ENCODE measurements at places on chromosomes 12 and 14.
A peak's percentile ranks its signal among the peaks of the same experiment; 100 is the strongest.

DNA sequence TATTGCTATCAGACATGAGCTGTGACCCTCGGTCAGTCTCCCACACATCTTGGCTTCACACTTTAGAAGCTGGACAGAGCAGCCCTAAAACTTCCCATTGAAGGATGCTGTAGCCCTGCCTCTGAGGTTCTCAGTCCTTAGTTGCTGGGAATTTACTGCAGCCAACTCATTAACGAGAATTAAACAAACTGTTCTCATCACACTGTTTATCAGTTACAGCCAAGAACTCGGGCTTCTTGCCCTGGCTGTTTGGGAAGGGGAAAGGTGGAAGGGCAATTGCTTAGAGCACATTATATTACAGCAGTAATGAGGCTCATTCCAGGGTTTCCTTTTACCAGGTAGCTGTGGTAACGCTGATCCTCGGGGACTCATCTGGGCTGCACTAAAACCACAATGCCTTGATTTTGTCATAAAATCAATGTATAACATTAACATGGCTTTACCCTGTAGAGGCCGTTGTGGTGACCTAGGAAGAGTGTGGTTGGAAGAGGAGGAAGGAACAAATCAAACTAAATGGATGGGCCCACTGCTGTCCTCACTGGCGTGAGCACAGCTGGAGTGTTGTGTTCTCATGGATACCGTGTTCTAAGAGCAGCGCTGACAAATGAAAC lies 87.1 kb downstream of the GPR135 start:
- DNase-seq = no peak

DNA sequence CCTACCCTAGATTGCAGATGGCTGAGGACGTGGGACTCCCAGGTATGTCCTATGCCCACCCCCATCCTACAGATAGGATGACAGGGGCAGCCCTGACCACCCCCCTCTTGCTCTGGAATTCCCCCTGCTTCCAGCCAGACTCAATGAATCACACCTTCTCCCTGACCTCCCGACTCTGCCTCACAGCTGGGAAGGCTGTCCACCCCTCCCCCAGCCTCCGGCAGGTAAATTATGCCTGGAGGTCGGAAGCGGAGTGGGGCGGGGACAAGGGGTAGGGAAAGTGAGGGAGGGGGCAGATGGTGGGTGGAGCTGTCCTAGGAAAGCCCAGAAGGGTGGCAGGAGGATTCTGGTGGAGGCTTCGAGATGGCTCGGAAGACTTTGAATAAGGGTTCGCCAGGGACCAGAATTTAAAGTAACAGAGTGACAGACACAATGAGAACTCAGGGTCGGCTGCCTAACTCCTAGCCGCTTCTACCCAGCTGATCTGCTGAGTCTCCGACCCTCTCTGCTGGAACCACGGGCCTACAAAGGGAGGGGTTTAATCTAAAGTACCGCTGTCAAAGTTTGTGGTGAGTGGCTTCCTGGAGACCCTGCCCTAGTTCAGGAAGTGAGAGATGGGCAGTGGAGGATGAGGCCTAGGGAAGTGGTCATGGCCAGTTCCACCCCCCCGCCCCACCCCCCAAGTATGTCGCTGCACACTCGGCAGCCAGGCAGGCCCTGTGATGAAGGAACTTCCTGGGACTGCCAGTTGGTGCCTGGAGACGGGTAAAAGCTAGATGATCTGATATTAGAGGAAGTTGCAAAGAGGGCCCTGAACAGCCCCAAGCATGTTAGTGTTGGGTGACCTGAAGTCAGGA lies 4.2 kb downstream of the PLEKHG3 start:
- DNase-seq = peak; percentile 95

GRCh38 chr12:50661300-50662115 lies 102.4 kb upstream of the ATF1 start:
- no peak for DNase-seq

GRCh38 chr12:43722621-43723020 lies 36.0 kb downstream of the PUS7L start:
- no peak for DNase-seq

DNA sequence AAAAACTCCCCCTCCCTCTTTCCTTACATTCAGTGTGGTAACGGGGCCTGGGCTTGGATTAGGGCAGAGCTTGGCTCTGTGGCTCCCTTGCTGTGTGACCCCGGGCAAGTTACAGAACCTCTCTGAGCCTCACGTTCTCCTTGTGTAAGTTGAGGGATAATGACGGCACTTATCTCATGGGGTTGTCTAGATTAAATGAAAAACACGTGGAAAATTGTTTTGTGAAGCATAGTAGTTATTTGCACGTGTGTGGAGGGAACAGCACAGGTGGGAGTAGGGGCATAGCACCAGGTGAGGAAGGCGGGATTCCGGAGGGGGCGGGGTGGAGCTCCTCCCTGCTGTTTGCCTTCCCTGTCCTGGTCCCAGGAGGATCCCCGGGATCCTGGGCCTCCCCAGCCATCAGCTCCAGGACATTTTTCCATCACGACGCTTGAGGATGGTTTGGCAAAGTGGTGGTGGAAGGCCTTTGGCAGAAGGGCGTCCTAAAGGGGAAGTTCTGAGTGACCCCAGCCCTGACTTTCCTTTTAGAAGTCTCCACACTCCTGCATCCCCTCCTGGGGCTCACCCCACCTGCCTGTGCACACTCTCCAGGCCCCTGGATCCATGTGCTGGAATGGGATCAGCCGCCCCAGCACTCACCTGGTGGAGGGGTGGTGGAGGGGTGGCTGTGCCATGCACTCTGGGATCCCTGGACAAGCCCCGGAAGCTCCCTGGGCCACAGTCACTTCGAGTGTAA lies 22.7 kb downstream of the LRTM2 start:
- DNase-seq = no peak

- no peak for DNase-seq
Observed at GRCh38 chr14:55381040-55381439, 30.6 kb downstream of the ATG14 start.

DNA sequence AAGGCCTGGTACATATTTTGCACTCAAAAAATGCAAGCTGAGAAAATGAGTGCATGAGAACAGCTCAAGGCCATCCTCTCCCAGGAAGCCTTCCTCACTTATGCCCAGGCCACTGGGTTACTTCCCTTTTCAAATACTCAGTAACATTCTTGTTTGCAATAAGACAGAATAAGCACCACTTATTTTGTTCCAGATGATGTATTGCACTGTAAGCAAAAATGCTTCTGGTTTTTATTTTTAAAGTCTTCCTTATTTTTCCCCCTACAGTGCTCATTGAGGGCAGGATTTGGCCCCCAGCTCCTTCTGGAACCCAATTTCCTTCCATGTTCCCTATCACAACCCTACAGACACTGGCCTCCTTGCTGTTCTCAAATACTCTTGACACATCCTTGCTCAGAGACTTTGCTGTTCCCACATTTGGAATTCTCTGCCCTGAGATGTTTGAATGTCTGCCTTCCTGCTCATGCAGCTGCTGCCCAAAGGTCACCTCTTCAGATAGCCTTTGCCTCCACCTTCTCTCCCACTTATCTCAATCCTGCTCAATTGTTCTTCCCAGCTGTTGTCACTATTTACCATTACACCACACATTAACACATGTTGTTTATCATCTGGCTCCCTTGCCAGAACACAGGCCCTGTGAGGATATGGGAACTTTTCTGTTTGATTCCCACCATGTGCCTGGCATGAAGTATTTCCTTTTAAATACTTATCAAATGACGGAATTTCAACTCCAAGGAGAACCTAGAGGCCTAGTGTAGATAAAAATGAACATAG lies 49.9 kb downstream of the IFNG start:
- DNase-seq = no peak

GRCh38 chr12:53969588-53970259 lies 3.2 kb upstream of the HOXC11 start:
- no peak for DNase-seq

- no peak for DNase-seq
Observed at GRCh38 chr14:103997391-103997790, 55.1 kb upstream of the RD3L start.

Measured in AML-193 (cell line).